ENCODE measurements at places on chromosomes 7 and 10.

GRCh38 chr7:128206747-128207500 is 34.2 kb upstream of the LEP start:
- no peak for DNase-seq

DNA sequence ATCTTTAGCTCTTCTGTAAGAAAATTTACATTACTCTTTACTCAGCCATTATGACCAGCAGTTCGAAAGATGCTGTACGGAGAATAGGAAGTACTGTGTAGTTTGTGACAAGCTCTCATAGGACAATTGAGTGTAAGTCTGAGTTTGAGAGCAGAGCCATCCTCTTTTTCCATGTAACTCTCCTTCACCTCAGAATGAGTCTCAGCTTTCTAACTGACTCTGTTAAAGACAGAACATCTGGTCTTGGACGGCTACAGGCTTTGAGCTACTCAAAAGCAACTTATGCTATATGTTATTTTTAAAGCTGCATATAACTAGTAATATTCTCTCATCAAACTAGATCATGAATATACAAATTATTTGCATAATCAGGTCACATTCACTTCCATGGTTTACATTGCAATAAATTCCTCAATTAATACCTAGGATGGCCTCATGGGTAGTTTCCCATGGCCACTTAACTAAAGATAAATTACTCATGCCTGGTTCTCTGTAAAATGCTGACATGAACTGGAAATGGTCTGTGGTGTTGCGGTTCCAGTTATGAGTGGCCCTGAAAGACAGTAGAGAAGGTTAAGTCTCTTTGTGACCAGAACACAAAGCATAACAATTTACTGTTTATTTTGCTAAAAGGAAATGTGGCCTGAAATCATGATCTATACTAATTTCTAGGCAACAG is 358.7 kb downstream of the PHF14 start:
- no peak for DNase-seq

- peak; percentile 90 for DNase-seq
Observed at GRCh38 chr7:124765401-124766352, at the start of gene GPR37. GPR37 (minus strand) TSS chr7:124765792; CDS start chr7:124764976, 816 bp downstream.

- no peak for DNase-seq
Observed at GRCh38 chr10:99425204-99425603, 5.2 kb downstream of the GOT1 start.

- DNase-seq, result peak; percentile 72
Observed at GRCh38 chr7:106022193-106022821, 59.2 kb downstream of the CDHR3 start.

- DNase-seq, result no peak
Observed at GRCh38 chr10:96972264-96972663, 140.2 kb downstream of the LCOR start.

DNA sequence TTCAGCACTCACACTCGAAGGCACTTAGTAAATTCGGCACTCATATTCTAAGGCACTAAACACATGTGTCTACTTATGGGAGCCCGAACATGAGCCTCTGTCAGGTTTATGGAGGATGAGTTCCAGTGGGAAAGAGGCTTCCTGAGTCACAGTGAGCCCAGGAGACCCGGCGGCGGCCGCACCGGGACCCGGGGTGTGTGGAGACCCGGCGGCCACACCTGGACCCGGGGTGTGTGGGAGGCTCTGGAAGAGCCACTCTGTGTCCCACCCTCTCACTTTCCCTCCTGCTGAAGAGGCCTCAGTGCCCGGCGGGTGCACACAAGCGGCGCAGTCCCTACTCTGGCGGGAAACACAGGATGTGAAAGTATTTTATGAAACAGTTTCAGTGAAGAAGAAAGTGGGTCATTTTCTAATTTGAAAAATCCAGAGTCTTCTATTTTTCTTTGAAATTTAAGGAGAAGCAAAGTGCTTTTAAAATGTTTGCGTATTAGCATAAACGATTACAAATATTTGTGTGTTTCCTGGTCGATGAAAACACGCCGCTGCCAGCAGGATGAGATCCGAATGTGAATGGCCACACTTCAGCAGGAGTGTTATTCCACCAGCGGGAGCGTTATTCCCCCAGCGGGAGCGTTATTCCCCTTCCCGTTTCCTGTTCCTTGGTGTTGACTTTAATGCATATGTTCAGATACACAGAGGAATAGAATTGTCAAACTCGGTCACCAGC is 625.1 kb downstream of the DNAJB6 start:
- no peak for DNase-seq

GRCh38 chr10:94349327-94349726 is 13.4 kb downstream of the NOC3L start:
- DNase-seq, result no peak

GRCh38 chr10:78691301-78692030 is 377.3 kb upstream of the ZMIZ1 start:
- no peak for DNase-seq

DNA sequence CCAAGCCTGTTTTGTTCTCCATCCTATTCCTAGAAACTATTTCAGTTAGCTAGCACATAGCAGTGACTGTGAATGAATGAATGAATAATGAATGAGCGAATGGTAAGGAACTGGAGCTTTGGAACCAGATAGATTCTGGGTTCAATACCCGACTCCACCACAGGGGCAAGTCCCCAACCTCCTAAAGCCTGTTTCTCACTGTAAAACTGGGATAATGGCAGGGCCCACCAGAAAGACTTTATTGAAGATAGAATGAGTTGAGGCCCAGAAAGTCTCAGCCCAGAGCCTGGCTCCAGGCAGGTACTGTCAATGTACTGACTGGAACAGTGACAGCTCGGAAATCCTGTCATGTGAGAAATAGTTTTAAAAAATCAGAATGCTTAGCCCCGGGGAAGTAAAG is 1.1 kb upstream of the CDH23 start:
- no peak for DNase-seq

- DNase-seq, result no peak
Observed at GRCh38 chr10:69407621-69408301, 9.0 kb downstream of the TACR2 start.

- DNase-seq, result no peak
Observed at GRCh38 chr10:103746598-103746997, 108.8 kb downstream of the SH3PXD2A start.

GRCh38 chr7:54831046-54831643 is 72.1 kb upstream of the SEC61G start:
- peak; percentile 49 for DNase-seq

- DNase-seq, result no peak
Observed at GRCh38 chr10:79193694-79194382, 125.1 kb downstream of the ZMIZ1 start.

DNA sequence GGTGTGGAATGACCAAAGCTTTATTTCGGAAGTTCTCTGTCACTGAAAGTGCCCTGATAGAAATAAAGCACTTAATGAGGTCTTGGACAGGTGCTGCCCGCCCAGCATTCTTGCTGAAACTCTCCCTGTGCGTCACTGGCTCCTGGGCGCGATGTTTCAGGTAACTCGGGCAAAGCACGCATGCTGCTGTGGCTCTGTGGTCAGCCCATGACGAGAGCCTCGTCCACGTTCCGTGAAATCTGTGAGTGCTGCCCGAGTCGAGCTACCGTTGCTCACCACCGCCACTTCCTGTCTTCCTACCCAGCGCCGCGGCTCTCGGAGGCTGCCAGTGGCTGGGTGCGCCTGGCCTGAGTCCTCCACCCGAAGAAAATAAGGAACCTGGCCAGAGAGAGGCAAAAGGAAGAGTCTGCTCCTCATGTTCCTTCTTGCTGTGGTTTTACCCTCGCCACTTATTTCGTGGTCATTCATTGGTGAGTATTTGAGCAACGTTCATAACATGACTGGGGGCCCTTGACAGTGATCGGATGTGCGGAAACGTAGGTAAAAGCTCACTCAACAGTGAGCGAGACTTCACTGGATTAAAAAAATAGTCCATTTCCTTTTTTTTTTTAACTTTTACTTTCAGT is 95.5 kb downstream of the MAP3K8 start:
- DNase-seq, result no peak
